Stimulated activated naive CD4-positive, alpha-beta T cell (primary cell): ENCODE measurements at places on chromosomes 3 and 15.

GRCh38 chr15:91980502-91981267, 127.2 kb downstream of the SLCO3A1 start:
- DNase-seq, result no peak

- DNase-seq, result no peak
These were observed 318.9 kb upstream of the COL8A1 start for GRCh38 chr3:99319450-99319849.

- no peak for DNase-seq
These were observed 101.1 kb downstream of the CMSS1 start for GRCh38 chr3:99918715-99919114.

GRCh38 chr3:160757233-160758106, 1.4 kb downstream of the PPM1L start:
- peak; percentile 38 for DNase-seq

DNA sequence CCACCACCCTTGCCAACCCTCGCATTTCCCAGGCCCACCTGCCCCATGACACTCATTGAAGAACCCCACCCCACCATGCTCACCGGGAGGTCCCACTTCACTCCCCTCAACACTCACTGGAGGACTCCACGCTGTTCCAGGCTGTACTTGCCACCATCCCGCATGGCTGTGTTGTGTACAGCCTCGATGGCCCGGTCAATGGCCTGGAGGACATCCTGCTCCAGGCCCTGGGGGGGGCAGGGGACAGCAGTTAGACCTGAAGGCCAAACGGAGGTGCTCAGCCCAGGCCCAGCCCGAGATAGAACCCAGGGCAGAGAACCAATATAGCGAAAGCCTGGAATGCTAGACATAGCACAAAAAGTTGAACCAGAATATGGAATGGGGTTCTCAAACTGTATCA, 2.9 kb downstream of the NCKIPSD start:
- DNase-seq, result no peak

- no peak for DNase-seq
These were observed 59.6 kb downstream of the CHRNA7 start for GRCh38 chr15:32089851-32090359.

- no peak for DNase-seq
These were observed 56.4 kb downstream of the PLD1 start for GRCh38 chr3:171753665-171754408.

- DNase-seq, result no peak
These were observed 89.9 kb upstream of the TNFAIP8L3 start for GRCh38 chr15:51184627-51185026.

DNA sequence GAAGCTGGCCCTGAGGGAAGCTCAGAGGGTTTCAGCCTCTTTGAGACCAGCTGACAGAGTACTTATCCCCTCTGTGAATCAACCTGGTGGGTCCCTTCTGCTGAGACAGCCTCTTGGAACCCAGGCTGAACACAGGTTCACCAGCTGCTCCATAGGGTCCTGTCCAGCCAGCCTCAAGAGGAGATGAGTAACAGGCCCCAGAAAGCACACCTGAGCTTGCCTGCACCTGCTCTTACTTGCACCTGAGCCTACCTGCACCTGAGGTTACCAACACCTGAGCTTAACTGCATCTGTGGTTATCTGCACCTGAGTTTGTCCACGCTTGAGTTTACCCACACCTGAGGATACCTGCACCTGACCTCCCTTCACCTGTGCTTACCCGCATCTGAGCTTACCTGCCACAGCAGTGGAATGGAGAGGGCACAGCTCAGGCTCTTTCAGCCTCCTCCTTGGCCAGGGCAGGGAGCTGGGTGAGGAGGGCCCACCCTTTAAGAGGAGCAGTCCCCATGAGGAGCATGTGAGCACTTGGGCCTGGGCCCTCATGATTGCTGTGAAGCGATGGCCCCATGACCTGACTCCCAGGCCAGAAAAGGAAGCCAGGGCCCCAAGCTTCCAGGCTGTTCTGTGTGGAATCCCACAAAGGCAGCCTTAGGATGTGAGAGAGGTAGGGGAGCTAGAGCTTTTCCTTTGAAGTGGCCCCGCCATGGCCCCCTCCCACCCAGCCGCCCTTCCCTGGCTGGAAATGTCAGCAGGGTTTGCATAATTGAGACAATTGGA, at the start of gene TRPM1:
TSS of gene TRPM1 (minus strand) at position 464 of the 777 bp plus-strand sequence. CDS start 20,370 bp downstream, outside the sequence.
- DNase-seq, result no peak

GRCh38 chr15:71162309-71162708, 47.0 kb downstream of the THSD4 start:
- DNase-seq, result no peak

DNA sequence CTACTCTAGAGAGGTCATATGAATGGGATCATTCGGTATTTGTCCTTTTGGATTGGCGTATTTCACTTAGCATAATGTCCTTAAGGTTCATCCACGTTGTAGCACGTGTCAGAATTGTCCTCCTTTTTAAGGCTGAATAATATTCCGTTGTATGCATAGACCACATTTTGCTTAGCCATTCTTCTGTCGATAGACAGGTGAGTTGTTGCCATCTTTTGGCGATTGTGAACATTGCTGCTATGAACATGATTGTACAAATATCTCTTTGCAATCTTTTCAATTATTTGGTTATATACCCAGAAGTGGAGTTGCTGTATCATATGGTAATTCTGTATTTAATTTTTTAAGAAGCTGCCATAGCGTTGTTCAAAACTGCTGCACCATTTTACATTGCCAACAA, 52.4 kb upstream of the GOLGA8J start:
- DNase-seq, result no peak

- no peak for DNase-seq
These were observed 107.3 kb upstream of the TMC3 start for GRCh38 chr15:81481346-81481745.

DNA sequence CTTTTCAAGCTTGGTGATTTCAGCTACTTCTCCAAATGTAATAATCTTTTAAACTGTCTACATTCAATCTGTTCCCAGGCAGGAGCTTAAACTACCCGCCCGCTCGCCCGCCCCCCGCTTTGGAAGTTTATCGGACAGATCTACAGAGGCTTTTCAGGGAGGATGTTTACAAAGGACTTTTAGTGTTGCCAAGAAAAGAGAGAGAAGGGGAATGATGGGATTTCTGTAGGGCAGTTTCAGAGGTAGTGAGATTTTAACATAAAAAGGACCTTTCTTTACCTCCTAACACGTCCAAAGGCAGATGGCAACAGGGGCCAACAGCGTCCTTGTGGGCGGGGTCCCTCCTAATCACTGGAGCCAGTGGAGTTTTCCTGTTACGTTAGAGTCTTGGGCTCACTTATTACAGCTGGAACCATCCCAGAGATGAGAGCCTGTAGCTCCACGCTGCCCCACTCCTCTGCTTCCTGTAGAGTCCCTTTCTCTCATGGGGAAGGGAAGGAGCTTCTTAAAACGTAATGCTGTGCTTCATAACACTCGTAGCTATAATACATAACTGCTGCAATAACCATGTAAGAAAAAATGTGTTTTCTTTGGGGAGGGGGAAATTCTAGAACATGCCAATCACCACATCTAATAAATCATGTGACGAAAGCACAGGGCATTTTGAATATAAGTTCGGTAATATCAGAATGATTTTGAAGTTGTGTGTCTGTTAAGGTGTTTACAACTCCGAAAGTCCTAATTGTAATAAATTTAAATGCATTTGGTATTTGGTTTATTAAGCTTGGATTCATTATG, 30.9 kb downstream of the HES1 start:
- no peak for DNase-seq
